ENCODE measurements at places on chromosomes 12 and 14.

DNA sequence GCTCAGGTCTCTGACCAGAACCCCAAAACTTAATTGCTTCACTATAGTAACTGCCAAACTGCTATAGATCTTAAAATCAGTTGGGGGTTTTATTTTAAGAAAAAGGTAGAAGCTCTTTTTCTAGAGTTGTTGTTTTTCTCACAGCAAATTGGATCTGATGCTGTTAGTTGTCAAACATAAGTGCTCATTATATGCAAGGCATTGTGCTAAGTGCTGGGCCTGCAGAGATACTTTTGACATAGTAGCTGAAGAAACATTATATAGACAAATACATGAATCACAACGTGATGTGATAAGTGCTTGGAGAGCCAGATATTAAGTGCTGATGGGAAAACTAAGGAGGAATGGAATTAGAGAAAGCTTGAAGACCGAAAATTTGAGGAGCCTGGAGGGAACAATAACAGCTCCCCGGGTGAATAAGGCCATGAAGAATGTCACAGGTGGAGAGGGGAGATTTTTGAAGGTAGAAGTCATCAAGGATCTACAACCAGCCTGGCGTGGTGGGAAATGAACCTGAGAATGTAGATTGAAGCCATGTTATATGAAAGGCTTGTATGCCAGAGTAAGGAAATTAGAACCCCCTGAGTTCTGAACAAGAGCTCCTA lies 126.5 kb downstream of the DYRK2 start:
- no peak for DNase-seq

GRCh38 chr14:86902176-86902950 lies 1090.6 kb downstream of the GALC start:
- DNase-seq, result no peak

DNA sequence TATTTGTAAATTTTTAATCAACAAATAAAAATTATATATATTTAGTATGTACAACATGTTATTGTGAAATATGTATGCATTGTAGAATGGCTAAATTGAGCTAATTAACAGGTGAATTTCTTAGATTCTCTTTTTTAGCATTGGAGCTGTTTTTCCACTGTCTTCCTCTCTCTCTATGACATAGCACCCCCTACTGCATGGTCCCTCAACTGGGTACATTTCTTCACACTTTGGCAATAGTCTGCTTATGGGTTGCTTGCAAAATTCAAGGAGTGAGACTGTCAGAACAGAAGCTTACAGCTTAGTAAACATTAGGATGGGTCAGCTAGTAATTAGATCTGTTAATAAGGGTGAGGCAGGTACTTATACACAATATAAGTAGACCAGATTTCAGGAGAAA lies 658.5 kb upstream of the MGAT4C start:
- no peak for DNase-seq

GRCh38 chr14:61221906-61222305 lies 59.2 kb downstream of the TMEM30B start:
- DNase-seq, result no peak

- no peak for DNase-seq
These were observed 159.2 kb downstream of the SYT1 start for GRCh38 chr12:79023784-79024183.

DNA sequence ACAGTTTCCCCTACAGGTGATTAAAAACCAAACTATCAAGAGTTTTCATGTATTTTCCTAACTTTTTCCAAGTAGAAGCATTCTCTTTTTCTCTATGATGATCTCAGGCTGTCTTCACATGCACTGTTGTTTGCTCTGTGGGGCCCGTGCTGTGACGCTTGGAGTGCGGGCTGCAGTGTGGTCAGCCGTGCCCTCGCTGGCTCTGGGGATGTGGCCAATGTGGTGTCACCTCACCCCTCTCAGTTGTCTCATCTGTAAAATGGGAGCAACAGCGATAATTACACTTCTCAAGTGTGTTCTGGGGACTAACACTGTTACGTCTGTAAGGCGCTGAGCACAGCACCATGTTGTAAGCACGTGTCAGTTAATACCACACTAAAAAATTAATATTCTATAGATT lies 28.6 kb downstream of the DDX51 start:
- DNase-seq, result no peak

DNA sequence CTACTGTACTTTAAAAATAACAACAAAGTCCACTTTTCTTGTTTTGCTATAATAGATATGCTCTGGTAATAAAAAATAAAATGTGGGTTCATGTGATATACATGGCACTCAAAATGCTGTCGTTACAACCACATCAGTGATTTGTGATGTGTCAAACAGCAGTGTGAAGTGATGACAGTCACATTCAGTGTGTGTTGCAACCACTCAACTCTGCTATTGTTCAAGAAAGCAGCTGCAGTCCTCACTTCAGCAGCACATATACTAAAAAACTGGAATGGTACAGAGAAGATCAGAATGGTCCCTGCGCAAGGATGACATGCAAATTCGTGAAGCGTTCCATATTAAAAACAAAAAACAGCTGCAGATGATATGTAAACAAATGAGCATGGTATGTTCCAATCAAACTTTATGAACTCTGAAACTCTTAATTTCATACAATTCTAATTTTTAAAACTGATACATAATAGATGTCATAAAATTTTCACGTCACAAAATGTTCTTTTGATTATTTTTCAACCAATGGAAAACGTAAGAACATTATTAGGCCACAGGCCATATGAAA lies 6.7 kb downstream of the TRMT5 start:
- DNase-seq, result no peak

DNA sequence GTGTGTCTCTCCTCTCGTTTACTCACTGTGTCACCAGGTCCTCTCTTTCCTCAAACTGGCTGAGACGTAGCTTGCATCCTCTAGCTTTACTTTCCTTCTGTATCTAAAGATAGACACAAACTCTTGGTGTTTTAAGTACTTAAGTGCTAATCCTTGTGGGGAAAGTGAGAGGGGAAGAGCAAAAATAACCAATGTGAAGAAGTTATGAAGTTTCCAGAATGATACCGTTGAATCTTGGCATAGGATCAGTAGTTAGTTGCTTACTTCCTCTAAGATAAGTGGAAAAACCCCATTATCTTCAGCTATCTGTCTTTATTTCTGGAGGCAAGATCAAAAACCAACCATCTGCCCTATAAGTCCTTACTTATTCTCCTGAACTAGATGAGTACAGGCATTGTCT lies 10.6 kb downstream of the FAR2 start:
- DNase-seq, result no peak

DNA sequence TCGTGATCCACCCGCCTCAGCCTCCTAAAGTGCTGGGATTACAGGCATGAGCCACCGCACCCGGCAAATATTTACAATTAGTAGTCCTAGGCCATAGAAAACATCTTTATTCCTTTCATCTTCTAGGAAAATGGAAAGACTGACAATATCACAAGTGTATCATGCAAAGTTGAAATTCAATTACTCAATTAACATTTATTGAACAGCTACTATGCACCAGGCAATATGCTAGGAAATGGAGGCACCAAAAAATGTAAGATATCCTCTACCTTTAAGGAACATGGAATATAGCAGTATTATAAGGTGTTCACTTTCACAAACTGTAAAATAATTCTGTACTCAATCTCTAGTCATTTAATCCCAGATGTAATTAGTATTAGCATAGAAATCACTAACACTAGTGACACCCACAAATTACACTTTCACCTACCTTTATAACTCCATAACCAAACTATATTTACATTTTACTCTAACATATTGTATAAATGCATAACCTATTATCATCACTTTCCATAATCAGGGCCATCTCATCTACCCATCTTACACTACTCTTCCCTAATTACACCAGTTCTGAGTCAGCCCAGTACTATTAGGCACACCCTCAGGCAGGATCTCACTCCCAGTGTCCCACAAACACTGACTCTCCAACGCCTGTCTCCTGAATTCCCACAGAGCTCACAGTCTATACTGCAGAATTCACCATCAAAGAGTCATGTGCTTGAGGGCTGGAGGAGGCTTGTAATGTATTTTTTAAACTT lies 10.4 kb downstream of the CORO1C start:
- DNase-seq, result no peak

DNA sequence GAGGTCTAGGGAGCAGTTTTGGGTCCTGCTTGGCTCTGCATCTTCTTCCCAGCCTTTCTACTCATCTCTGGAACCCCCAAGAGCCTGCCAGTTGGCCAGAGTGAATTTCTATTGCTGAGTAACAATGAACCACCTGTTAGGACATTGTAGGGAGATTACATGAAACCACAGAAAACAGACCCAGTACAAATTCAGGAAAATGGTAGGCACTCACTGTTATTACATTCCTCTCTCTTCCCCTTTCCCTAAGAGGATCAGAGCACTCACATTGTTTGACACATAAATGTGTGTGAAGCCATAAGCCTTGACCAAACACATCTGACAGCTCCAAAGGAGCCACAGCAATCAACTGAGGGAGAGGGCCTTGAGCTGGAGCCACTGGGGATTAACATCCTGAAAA lies 216.1 kb downstream of the TMEM132D start:
- DNase-seq, result no peak

Measured in GM06990 (cell line).